ENCODE measurements at places on chromosomes 1 and 21. TPM values are rescaled to one million over a fixed set of nuclear protein-coding genes. Genes with fewer than 3 reads are reported as not detected.

DNA sequence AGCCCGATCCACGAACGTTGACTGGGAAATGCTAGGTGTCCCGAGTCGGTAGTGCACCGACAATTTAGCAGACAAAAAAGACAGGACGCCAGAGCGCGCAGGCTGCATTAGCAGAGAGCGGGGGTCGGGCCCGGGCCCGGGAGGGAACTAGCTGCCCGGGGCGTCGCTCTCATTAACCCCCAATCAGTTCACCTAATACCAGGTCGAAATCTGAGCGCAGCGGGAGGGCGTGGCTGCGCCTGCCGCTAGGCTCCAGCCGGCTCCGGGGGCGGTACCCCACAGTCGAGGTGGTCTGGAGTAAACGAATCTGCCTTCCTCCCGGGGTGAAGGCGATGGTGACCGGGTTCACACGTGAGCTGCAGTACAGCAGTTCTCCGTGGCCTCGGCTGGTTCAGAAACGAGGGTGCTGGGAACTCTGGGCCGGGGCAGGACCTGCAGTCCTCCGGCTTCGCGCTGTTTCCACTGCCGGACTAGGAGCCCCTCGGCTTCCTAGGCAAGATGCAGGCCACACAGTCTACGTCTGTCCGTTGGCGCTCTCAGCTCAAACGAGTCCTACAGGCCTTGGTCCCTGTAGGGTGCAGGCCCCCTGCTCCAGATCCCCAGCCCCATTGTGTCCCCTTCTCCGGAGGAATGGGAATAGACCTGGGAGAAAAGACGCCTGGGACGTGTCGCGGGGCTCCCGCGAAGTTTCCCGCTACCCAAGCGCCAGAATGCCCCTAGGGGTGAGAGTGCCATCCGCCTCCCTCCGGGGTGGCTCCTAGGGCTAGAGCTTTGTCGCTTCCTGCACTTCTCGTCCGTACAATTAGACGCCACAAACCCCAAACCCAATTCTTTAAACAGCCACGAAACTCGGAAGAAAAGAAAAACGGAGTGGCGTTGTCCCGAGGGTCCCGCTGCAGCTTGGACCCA, 2.0 kb downstream of the GFI1 start:
- peak; percentile 10 for DNase-seq

DNA sequence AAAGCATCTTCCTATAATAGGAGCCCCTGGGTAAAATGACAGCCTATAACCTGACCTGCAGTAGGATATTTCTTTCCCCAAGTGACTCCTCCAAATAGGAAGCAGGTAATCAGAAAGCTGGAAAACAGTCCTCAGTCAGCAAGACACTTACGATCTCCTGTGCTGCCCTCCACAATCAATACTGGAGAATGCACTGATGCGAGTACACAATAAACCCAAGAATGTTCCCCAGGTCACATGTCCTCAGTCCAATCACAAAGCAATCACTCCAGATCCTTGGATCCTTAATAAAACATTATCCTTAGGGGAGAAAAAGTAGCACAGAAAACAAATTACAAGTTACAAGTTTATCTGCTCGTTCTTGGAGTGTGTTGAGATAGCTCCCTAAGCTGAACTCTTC, 233.1 kb downstream of the SLC45A1 start:
- no peak for DNase-seq

DNA sequence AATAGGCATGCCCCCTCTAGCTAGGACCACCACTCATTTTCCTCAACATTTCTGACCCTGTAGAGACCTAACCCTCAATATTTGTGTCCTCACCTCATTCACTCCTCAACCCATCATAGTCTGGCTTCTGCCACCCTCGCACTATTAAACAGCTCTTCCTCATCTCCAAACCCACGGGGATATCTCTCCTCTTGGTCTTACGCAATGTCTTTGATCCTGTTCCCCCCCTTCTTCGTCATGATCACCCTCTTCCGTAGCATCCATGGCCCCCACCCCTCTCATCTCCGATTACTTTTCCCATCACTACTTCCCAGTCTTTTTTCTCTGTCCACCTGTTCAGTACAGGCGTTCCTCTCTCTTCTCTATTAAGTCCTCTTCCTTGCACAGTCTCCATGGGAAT, 51.7 kb upstream of the SPOCD1 start:
- no peak for DNase-seq

- no peak for DNase-seq
Measured at GRCh38 chr1:44348061-44348485, 7.0 kb downstream of the ERI3 start.

DNA sequence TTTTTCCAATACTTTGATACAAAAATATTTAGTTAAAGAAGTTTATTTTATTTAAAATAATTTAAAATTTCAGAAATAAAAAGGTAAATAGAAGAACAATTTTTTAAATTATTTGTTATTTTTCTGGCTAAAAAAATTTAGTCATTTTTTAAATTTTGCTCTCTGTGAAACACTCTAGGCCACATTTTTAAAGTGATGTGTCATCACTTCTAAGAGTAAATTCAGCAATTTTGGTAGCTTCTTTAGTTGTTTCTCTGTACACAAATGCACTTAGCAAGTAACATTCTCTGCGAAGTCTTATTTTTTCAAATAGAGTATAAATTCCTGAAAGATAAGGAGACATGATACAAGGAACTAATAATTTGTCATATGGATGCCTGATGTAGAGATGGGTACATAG, 760.0 kb upstream of the PRMT6 start:
- no peak for DNase-seq

GRCh38 chr1:83799594-83799993, 199.3 kb downstream of the TTLL7 start:
- no peak for DNase-seq

DNA sequence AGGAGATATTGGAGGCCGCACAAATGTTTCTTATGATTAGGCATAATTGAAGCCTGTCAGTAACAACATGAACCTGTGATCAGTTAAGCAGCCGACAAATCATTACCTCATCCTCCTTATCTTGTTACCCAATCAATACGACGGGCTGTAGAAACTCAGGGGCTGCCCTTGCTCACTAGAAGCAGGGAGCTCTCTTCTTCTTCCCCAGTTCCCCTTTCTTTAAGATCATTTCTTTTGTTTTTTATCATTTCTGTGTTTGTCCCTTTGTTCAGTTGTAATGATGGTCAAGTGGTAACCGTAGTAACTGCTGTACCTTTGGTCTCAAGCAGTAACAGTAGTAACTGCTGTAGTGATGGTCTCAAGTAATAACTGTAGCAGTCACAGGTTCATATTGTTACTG, 13.8 kb upstream of the FCGR2A start:
- no peak for DNase-seq

The AZIN2 gene
- 11.8 TPM for total RNA-seq

The TMPRSS3 gene
- total RNA-seq: not detected

DNA sequence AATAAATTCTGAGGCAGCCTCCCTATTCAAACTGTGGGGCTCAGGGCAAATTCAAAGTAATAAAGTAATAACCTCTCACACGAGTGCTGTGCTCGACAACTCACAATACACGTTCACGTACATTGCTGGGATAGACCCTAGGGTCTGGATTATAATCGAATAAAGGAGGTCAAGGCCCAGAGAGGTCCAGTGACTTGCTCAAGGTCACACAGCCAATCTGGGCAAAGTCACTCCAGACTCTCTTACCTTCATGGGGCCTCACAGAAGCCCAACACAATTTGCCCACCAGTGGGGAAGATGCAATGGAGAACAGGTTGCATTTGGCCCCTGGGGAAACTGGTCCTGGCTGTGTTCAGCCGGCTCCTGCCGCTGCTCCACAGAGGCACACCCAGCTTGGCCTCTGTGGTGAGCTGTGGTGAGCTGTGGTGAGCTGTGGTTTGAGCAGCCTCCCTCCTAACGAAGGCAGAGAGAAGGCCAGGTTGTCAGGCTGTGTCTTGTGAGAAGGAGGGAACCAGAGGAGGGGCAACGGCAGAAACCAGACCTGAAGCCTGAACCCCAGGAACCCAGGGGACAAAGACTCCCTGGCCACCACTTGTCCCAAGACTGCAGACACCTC, 35.1 kb downstream of the NUAK2 start:
- DNase-seq: no peak

The KIF17 gene
- 10.2 TPM for total RNA-seq

DNA sequence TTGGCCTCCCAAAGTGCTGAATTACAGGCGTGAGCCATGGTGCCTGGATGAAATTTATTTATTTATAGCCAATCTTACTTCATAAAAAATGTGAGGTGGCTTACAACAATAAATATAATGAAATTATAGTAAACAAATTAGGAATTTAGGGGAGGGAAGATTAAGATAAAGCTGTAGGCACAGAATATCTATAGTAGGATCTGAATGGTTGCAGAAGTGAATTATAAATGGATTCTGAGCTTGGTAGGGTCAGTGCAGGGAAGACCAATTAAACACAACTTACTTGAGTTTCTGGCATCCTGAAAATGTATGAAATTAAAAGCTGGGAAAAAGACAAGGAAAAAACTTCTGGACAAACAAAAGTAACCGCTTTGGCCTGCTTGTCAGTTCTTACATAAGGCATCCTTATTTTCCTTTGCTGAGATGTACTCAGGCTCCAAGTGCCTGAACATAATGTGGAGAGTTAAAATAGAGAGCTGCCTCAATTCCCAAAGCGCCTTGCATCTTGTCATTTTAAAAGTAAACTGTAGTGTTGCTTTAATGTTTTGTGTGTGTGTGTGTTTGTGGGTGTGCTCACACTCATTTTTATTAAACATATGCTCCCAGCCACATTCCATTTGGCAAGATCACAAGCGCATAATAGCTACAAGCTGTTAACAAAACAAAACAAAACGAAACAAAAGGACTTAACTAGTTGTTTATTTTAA, 247.3 kb downstream of the S1PR1 start:
- DNase-seq: no peak

The BTBD19 gene
- under 0.01 TPM for total RNA-seq

- no peak for DNase-seq
Measured at GRCh38 chr1:14954930-14955329, 198.6 kb upstream of the TMEM51 start.

DNA sequence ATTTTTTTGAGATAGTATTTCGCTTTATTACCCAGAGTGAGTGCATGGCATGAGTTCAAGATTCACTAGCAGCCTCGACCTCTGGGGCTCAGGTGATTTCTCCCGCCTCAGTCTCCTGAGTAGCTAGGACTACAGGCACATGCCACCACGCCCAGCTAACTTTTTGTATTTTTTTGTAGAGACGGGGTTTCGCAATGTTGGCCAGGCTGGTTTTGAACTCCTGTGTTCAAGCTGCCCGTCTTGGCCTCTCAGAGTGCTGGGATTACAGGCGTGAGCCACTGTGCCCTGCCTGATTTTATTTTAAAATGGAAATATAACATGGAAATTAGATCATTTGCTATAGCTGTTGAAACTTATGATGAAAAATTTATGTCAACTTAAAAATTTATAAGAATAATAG, 30.1 kb downstream of the RTCA start:
- DNase-seq: no peak

- no peak for DNase-seq
Measured at GRCh38 chr1:26496861-26497260, 24.6 kb downstream of the HMGN2 start.

- DNase-seq: no peak
Measured at GRCh38 chr1:51842261-51842660, 36.3 kb downstream of the NRDC start.

DNA sequence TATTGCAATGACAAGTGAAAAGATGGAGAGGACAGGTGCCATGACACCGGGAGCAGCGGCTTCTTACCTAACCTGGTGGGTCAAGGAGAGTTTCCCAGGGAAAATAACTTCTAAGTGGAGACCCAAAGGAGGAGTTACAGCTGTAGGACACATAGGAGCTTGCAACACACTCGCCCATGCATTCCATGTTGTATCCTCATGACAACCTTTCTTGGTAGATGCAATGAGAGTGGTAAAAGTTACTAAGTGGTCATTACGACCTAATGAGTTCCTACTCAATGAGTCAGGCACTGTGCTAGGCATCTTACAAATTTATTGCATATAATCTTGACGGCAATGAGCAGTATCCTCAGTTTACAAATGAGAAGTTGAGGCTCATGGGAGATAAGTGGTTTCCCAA, 119.5 kb upstream of the HOOK1 start:
- DNase-seq: no peak

- DNase-seq: no peak
Measured at GRCh38 chr1:12075195-12076114, 12.4 kb downstream of the TNFRSF8 start.

GRCh38 chr1:53601867-53602775, 136.8 kb downstream of the GLIS1 start:
- DNase-seq: no peak

The VWA5B1 gene
- total RNA-seq: under 0.01 TPM

The AK2 gene
- 23.2 TPM for total RNA-seq

- no peak for DNase-seq
Measured at GRCh38 chr1:58627221-58627620, 50.2 kb upstream of the TACSTD2 start.

DNA sequence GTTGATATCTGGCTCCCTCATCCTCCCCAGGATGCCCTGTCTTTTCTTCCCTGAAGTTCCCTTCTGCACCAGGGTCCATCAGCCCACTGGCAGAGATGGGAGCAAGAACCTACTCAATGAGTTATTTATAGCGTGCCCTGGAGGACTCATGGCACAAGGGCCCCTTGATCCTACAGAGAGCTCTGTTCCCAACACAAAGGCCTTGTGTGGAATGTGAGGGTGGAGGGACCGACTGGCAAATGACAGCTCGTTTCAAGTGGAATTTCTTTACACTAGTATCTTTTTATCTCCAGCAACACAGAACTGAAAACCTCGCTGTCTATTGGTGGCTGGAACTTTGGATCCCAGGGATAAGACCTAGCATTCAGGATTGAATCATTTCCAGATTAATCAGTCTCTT, 22.4 kb downstream of the CHI3L2 start:
- DNase-seq: no peak

- DNase-seq: no peak
Measured at GRCh38 chr1:187445066-187445465, 616.3 kb downstream of the PLA2G4A start.

The TMEM61 gene
- total RNA-seq: not detected

DNA sequence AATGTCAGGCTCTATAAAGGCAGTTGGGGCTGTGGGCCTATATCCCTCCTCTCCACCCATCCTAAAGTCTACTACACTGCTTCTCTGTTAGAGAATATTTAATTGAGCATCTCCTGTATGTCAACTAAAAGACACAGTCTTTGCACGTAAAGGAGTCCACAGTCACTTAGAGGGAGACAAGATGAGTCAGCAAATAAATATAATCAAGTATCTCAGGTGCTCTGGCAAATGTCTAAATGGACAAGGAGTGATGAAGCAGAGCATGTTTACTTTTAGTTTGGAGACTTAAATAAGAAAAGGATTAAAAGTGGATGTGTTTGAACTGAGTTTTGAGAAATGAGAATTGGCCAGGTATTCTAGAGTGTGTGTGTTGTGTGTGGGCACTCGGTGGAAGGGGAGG, 41.8 kb upstream of the RAP1A start:
- no peak for DNase-seq

- DNase-seq: no peak
Measured at GRCh38 chr1:42970143-42970542, 11.5 kb upstream of the SLC2A1 start.

DNA sequence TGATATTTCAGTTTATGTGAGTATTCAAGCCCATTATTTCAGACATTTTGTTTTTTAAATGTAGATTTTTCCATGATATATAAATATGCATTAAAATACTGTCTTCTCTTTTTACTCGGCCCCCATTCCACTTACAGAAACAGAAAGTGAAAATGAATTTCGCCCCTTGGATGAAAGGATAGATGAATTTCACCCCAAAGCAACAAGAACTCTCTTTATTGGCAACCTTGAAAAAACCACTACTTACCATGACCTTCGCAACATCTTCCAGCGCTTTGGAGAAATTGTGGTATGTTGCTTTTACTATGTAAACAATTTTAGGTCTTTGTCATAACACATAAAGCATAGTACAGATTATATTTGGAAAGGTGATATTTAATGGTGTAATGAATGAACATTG, 59.9 kb downstream of the ZBTB17 start:
- no peak for DNase-seq

The GJB3 gene
- total RNA-seq: not detected

GRCh38 chr1:119007670-119008482, 19.7 kb upstream of the TBX15 start:
- no peak for DNase-seq

Measured in frontal cortex (tissue), 4 donors.